ENCODE measurements at places on chromosomes 6 and 20.
A peak's percentile ranks its signal among the peaks of the same experiment; 100 is the strongest.

DNA sequence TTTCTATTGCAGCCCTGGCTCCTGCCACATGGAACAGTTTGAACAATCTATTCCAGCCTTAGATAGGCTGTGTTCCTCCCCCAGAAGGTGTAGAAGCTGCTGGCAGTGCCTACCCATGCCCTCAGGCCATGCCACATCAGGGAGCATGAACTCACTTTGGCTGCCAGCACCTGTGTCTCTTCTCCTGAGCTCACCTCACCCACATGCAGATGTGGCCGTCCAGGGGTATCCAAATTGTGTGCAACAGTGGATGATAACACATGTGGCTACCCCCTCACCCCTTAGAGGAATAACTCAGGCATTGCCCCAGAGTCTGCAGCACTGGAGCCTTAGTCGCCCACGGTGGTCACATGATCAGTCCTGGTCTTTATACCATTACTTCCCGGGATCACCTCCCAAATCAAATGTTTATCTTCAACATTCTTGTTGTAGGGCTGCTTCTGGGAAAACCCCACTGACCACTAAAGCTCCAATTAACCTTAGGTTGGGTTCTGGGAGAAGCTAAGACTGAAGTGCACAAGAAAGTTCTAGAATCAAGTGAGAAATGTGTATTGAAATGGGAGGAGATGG, 110.4 kb downstream of the BANF2 start:
- DNase-seq: no peak

- no peak for DNase-seq
Observed at GRCh38 chr20:54092021-54092420, 21.6 kb upstream of the BCAS1 start.

- DNase-seq: no peak
Observed at GRCh38 chr6:28515676-28516075, at the start of gene GPX6. GPX6 (minus strand) TSS chr6:28515793; CDS start chr6:28515743, 50 bp downstream.

DNA sequence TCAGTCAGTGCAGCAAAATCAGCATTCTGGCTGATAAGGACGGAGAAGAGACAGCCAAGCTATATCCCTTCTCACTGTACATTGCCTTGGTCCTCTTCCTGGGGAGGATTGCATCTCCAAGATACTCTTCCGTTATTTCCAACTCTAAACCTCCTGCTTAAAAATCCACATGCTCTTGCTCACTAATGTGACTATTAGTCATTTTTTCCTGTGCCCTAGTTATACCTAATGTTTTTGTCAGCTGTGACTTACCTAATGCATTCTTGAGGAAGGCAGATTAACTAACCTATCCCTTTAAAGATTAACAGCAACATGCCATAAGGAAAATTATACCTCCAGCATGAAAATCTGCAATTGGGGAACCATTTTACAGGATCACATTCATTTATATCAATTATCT, 317.6 kb downstream of the BTBD9 start:
- no peak for DNase-seq

- no peak for DNase-seq
Observed at GRCh38 chr6:43736844-43737243, 33.2 kb upstream of the VEGFA start.

DNA sequence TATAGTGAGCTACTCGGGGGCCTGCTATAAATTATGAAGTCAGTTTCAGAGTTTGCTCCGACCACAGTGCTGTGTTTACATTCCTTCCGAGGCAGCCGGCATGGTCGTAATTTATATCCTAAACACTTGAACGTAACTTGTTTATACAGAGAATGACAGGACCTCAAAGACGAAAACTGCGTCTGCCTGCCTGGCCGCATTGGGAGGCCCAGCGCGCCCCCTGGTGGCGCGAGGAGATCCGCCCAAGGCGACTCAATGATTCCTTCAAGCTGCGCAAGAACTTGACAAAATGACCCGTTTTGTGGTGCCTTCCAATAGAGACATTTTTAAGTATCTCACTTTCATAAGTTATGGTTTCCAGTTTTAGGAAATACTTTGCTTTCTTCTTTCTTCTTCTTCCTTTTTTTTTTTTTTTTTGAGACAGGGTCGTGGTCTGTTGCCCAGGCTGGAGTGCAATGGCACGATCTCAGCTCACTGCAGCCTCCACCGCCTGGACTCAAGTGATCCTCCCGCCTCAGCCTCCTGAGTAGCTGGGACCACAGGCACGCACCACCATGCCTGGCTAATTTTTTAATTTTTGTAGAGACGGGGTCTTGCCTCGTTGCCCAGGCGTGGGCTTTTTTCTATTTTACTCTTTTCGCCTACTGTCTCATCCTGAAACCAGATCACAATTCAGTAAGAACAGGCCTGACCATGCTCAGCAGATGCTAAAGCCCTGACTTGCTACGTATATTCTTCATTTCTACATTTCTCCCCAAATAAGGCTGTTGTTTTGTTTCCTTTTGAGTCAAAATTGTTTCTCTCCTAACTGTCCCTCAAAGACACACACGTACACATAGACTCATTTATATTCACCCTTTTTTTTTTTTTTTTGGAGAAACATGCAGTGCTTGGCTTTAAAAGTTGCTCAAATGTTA, 7.8 kb downstream of the FOXF2 start:
- peak; percentile 78 for DNase-seq

DNA sequence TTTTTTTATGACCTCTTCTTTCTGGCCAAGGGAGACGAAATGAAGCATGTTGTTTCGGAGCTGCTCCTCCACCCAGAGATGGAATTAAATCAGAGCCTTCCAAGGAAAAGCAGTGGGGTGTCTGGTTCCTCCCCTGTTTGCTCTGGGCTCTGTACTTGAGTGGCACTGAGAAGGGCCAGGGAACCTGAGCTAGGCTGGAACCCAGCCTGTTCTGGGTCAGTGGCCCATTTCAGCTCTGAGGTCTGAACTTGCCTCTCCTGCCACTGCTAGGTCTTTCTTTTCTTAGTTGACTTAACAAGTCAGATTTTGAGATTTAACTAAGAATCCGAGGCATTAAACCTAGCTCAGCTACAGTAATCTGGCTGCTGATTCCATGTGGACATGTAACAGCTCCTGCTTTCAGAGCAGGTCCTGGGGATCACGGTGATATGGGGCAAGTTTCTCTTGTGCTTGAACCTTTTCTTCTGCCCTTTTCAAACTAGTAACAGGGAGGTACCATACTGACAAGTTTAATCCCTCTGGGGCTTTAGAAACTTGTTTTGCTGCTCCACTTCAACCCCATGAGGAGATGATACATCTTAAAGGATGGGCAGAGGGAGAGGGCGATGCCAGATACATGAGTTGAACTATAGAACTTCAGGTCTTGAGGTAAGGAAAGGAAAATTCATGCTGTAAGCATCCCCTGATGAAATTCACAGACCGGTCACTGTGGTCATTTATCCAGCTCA, 101.1 kb downstream of the SLC24A3 start:
- no peak for DNase-seq

All from LoVo (cell line).